Urothelium cell line (cell line): ENCODE measurements at places on chromosomes 7 and 10.

DNA sequence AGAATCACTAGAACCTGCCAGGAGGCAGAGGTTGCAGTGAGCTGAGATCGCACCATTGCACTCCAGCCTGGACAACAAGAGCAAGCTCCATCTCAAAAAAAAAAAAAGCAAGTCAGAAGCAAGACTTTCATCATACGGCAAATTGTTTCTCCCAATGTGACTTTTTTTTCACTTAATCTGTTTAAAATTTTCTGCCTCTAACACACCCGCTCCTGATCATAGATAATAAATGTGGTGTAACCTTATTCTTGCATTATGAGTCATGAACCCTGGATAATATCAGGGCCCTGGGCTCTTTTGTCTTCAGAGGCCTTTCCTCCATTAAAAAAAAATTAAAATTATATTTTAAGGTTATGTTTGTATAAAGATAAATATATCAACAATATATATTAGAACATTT is 111.4 kb upstream of the JCAD start:
- no peak for DNase-seq

DNA sequence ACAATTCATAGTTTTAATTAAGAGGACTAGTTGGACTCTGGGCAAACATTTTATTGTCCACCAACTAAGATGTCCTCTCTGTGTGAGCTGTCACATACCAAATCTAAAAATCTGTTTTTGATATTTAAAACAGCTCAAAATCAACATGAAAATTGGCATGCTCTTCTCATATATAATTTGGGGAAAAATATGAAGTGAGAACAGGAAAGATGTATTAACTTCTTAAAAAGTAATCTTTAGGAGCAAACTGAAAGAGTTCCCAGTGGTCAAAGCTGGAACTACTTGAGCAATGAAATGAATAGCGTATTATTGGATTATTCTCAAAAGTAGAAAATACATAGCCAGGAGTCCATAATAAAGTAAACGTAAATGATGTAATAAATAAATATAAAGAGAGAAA is 147.2 kb downstream of the DYNC1I1 start:
- DNase-seq, result no peak

GRCh38 chr10:124061030-124061429 is 32.4 kb downstream of the CHST15 start:
- no peak for DNase-seq

DNA sequence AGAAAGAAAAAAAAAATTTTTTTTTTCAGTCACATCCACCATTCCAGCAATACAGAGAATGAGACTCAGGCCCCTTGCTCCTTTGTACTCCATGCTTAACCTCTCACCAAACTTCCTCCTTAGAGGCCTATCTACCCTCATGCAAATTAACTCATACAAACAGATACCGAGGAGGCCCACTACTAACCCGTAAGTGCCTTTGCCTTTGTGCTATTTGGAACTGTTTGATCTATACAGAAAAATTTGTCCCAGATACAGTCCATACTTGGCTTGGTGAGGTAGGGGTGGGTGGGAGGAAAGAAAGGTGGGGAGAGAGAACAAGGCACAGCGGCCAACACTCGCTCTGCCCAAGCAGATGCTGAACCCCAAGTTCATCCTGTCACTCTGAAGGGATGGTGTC is 87.8 kb upstream of the DUSP5 start:
- no peak for DNase-seq

DNA sequence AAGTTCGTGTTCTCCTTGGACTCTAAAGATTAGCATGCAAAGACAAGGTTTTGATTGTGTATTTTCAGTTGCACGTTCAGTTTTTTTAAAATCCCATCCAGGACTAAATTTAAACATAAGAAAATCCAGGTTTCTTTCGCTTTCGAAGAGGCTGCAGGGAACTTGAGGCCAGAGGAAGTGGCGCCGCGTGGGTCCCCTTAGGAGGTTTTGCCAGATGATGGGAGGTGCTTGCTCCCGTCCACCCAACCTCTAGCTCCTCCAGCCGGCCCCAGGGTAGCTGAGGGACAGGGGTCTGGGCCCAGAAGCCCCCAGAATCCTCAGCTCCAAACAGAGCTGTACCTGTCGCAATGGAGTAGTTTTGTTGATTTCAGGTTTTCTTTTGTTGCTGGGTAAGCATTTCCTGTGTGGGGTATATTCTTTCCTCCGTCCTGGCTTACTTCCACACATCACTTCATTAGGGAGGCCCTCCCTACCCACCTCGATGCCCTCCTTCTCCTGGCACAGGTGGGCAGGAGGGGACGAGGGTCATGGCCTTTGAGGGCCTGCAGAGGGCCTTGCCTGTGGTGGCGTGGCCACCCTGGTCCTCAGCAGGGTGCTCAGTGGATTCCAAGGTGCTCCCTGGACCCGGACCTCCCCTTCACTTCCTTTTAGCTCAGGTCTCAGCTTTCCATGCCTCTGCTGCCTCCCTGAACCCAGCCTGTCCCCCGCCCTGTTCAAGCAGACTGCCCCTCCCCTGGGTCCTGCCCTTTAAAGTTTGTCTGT is 32.6 kb downstream of the LHPP start:
- DNase-seq, result no peak

DNA sequence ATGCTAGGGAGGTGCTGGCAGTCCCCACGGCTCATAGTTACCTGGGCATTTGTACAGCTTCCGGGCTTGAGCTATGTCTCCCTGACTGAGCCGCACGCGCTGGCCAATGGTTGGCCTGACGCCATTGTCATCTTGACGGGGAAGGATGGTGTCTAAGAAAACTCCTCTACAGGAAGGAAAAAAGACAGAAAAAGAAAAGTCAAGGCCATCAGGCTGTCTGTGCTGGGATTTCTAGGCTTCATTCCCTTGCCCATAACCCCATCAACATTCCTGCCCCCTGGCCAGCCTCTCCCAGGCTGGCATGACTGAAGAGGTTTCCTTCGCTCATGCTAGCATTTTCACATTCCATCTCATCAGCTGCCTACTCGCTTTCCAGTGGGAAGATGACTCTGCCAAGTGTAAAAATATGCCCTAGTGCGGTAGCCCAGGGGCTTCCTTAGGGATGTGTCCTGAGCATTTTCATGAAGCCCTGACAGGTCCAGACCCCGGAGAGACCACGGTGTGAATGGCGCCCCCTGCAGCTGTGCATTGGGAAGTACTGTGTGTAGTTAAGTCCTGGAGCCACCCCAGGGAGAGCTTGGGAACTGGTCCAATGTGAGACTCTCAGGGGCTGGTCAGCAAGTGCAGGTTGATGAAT is 54.5 kb upstream of the OPALIN start:
- no peak for DNase-seq

DNA sequence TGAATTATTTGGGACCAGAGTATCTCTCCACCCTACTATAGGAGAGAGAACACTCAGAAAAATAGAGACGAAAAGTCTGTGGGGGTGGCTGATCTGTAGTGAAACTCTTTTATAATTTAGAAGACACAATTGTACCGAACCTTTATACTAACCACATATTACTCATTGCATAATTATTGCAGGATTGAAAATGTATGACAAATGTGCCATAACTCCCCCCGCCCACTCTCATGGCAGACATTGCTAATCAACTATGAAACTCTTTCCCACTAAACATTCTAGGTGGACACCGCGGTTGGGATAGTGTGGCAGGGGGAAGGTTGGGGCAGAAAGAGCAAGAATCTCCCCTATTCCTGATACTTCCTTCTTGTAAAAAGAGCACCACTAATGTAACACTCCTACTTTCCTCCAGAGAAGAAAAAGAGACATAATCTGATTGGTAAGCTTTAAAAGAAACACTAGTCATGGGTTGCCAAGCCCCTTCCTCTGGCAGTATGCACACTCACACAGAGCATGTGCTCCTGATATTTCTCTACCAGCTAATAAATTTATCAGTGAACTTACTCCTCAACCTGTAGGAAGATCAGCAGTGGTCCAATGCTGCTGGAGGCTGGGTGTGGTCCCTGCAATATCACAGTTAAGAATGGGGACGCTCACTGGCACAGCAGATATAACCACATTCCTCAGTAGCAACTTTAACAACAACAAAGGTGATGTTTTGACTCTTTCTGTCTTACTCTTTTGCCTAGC is 18.7 kb upstream of the ARID5B start:
- no peak for DNase-seq

- DNase-seq, result peak; percentile 33
Measured at GRCh38 chr10:74189999-74190421, 39.0 kb downstream of the ADK start.

GRCh38 chr7:82672078-82672477 is 228.5 kb upstream of the CACNA2D1 start:
- DNase-seq, result no peak

- DNase-seq, result no peak
Measured at GRCh38 chr10:123570051-123570897, 95.9 kb upstream of the GPR26 start.

GRCh38 chr10:63265222-63265617 is 132.1 kb downstream of the NRBF2 start:
- DNase-seq, result peak; percentile 46

- DNase-seq, result no peak
Measured at GRCh38 chr10:381805-382204, 246.6 kb downstream of the ZMYND11 start.

DNA sequence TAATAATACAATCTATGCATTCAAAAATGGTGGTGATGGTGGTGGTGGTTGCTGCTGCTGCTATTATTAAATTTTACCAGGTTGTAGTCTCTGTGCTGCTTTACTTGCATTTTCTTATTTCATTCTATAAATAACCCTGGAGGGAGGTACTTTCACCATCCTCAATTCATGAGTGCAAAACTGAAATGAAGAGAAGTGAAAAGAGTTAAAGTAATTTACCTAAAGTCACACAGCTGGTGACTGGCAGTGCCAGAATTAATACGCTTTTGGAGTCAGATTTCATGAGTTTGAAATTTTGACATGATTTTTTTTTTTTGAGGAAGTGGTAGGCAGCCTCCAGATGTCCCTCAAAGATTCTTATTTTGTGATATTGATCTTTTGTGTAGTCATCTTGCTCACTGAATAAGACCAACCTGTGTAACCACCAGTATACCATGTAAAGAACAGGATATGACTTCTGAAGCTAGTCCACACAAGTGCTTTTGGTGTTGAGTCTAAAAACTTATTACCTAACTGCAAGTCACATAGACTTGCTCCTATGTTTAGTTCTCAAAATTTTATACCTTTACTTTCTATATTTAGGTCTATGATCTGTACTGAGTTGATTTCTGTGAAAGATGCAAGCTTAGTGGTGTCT is 218.8 kb downstream of the ZWINT start:
- no peak for DNase-seq

DNA sequence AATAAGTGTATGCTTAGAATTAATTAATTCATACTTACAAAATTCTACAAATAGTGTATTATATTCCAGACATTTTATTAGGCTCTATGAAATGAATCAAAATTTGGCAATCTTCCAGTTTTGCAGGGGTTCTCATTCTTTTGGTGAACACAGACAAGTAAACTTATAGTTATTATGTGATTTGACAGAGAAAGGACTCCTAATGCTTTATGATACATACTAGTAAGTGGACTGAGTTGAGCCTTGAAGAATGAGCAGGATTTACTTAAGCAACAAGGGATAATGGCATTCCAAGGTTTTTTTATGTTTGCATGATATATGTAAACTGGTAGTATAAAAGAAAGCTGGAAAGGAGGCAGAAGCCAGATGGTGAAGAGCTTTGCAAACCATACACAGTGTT is 145.7 kb upstream of the FERD3L start:
- no peak for DNase-seq

GRCh38 chr7:70051726-70052125 is 453.5 kb downstream of the AUTS2 start:
- no peak for DNase-seq

DNA sequence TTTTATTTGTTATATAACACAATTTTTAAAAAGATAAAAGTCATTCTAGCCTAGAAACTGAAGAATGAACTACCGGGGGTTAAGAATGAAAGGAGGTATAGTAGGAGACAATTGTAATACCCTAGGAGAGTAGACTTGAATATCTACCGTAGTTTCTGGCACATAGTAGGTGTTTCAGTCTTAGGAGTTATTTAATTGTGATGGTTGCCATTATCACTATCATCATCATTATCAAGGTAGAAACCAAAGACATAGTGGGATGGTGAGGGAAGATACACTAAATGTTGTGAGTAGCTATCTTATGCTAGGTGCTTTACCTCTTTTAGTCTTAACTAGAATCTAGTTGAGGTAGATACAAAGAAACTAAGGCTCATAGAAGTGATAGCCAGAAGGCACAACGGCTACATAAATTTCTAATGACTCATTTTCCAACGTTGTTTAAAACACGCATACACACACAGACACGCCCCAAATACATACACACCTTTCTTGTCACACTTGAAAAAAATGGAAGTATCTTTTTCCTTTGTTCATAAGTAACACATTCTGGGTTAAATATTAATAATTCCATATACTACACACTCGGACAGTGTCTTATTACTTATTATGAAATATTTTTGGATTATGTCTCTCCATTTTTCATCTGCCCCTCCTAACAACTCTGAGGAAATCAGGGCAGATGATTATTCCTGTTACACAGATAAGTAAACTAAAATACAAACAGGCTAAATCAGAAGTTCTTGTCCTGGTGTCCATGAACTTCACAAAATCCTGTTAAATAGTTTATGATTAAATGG is 2.0 kb upstream of the ANLN start:
- DNase-seq, result no peak

- DNase-seq, result no peak
Measured at GRCh38 chr10:99525897-99526296, 6.8 kb upstream of the NKX2-3 start.
